Transverse colon (tissue), 4 donors: ENCODE measurements at places on chromosomes 16 and 17.

DNA sequence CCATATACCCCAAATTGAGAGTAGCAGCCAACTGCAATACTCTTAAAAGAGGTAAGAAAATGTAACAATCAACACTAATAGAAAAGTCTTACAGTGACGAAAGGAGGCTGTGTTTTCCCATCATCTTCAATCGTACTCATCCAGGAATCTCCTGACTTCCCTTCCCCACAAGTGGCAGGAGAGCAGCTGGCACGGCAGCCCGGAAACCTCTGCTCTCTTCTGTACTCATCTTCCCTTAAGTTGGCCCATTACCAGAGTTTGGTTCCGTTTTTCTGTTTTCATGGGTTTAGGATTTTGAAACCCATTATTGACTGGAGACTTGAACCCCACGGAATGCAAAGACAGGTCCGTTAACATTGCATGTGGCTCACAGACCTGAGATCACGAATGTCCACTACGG lies 11.7 kb upstream of the CD300H start:
- no peak for DNase-seq

- no peak for DNase-seq
Observed at GRCh38 chr16:2469399-2470233, 1.5 kb upstream of the NTN3 start.

DNA sequence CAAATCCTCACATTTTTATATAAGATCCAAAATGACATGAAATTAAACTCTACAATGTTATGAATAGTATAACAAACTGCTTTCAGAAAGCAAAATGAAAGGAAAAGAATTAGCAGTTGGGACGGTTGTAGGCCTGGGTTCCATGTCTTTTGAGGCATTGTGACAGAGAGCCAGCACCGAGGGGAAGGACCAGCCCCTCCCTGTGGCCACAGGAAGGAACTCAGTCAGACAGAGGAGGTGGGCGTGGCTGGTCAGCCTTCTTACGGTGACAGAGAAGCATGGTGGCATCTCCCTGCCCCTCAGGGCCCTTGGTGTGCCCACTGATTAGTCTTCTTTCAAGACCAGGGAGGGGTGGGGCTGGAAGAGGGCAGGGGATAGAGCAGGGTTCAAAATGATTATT lies 5.7 kb downstream of the ZNF319 start:
- peak; percentile 51 for DNase-seq

DNA sequence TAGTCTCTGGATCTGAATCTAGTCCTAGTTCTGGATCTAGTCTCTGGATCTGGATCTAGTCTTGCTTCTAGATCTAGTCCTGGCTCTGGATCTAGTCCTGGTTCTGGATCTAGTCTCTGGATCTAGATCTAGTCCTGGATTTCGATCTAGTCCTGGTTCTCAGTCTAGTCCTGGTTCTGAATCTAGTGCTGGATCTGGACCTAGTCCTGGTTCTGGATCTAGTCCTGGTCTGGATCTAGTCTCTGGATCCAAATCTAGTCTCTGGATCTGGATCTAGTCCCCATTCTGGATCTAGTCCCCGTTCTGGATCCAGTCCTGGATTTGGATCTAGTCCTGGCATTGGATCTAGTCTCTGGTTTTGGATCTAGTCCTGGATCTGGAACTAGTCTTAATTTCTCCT lies 29.9 kb upstream of the VAT1L start:
- no peak for DNase-seq

DNA sequence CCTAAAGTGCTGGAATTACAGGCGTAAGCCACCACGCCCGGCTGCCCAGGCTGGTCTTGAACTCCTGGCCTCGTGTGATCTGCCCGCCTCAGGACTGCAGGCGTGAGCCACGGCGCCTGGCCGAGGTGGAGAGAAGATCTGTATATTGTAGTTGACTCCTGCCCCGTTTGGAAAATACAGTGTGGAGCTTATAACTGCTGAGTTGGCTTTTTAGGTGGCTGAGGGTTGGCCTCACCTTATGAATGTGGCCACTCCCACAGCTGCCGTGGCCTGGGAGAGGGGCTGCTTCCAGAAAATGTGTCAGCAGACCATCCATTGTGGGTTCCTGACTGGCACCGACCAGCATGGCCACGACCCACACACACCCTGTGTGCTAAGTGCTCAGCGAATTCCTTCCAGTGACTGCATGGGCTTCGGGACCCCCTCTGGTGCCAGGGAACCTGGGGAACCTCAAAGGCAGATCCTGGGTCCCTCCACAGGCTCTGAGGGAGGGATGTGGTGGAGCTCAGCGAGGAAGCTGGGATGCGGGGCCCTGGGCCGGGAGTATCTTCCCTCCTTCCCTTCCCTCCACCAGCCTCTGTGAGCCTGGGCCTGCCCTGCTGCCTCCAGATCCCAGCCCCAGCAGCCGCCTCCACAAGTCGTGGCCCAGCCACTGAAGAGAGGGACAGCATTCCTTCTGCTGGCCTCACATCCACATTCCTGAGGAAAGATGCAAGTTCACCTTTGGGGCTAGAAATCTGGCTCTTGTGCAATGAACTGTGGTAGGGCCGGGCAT lies 10.9 kb upstream of the RAB11FIP3 start:
- no peak for DNase-seq

- DNase-seq: peak; percentile 60
Observed at GRCh38 chr16:27315333-27316037, 1.7 kb downstream of the IL4R start.

- DNase-seq: no peak
Observed at GRCh38 chr16:14186795-14187221, 115.7 kb downstream of the MRTFB start.

GRCh38 chr17:78484271-78485246 lies 92.6 kb downstream of the DNAH17 start:
- peak; percentile 51 for DNase-seq

GRCh38 chr17:2120586-2121335 lies 65.9 kb downstream of the HIC1 start:
- DNase-seq: no peak

DNA sequence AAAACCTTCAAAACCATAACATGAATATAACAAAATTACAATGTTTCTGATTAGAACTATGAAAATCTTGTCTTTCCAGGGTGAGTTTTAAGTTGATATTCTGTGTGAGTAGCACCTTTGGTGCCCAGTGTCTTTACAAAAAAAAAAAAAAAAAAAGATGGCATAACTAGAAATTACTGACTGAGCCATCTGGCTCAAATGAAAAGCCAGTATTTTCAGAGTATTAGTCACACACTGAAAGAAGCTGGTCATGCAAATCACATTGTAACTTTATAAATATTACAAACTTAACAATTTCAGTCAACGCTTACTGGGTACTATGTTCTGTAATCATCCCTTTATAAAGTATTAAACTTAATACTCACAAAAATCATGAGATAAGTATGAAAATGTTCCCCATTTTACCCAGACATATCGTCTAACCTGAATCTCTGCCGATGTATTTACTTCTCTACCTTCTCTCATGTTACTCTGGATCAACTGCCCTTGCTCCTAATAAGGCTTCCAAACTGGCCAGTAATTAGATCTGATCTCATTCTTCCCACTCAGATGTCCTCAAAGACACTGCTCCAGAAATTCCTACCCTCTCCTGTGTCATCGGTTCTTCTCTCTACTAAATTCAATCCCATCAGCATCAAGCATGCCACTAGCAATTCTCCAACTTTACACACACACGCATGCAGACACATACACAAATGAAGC lies 25.4 kb downstream of the UBE2G1 start:
- DNase-seq: no peak

- DNase-seq: no peak
Observed at GRCh38 chr17:81527591-81528383, at the start of gene FSCN2. Gene FSCN2 (plus strand): TSS chr17:81528377. CDS start chr17:81528532, 155 bp downstream.

- DNase-seq: no peak
Observed at GRCh38 chr17:57924677-57925076, 30.5 kb downstream of the CUEDC1 start.

DNA sequence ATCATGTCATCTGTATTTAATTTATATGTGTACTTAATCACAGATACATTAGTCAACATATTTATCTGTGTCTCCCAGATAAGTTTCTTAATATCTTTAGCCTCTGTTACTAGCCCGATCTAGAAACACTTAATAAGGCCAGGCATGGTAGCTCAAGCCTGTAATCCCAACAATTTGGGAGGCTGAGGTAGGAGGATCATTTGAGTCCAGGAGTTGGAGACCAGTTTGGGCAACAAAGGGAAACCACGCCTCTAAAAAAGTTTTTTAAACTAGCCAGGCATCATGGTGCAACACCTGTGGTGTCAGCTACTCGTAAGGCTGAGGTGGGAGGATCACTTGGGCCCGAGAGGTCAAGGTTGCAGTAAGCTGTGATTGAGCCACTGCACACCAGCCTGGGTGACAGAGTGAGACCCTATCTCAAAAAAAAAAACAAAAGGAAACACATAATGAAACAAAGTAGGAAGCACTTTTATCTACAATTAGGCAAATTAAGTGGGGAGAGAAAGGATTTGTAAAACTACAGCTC lies 9.4 kb downstream of the SKA2 start:
- DNase-seq: no peak

DNA sequence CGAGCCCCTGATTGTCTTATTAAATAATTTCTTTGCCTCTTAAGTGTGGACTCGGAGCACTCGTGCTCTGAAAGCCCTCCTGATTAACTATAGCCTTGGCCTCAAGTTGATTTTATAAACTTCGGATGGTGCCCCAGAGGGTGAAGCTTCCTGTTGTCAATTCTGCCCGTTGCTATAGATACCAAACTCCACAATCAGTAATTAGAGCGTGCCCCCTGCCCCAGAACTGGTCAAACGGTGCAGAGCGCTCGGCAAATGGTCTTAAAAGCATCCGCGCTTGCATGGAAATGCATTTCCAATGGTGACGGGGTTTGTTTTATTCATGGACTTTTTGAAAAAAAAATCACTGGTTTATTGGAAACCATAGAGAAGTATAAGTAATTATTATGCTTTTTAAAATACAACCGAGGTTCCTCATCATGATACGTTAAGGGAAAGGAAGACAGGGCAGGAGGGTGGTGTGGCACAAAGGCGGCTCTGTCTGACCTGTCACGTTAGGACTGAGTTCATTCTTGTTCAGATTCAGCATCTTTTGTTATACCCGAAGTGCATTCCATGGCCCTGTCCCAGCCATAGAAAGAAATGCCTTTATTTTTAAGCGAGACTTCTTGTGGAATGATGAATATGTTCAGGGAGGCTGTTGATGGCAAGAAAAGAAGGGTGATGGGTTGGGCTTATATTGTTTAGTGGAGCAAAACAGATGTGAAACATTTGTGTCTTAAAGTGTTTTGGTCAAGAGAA lies 476.4 kb downstream of the MAF start:
- DNase-seq: no peak

DNA sequence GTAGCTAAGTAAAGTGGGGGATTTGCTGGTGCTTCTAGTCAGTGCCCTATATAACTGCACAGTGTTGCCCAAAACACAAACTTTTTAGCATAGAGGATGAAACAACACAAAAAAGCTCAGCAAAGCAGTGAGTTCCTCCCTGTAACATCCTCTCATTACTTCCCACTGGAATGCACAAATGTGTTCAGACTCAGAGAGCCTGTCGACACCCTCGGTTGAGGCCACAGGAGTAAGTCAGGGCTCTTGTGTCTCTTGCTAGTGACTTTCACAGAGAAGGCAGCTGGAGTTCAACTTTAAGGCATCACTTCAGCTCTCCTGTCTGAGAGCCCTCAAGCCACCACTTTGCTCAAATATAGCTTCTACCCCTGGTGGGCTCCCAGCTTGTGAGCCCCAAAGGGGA lies 107.2 kb upstream of the NETO2 start:
- no peak for DNase-seq

GRCh38 chr17:76593959-76594358 lies 8.3 kb upstream of the ST6GALNAC2 start:
- no peak for DNase-seq

GRCh38 chr16:80695020-80695419 lies 109.4 kb downstream of the CDYL2 start:
- DNase-seq: no peak

GRCh38 chr16:2953706-2954627 lies 10.1 kb upstream of the KREMEN2 start:
- DNase-seq: no peak

DNA sequence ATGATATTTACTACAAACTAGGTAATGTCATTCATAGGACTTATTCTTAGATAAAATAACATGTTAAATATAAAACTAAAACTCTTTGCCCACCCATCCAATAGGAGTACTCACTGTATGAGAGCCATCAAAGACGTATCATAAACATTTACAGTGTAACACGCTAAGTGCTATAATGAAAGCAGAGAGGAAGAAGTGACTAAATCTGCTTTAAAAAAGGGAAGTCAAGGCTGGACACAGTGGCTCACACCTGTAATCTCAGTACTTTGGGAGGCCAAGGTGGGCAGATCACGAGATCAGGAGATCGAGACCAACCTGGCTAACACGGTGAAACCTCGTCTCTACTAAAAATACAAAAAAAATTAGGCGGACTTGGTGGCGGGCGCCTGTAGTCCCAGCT lies 32.4 kb downstream of the SPAG9 start:
- DNase-seq: no peak

- DNase-seq: no peak
Observed at GRCh38 chr17:9434642-9435057, 141.0 kb downstream of the STX8 start.

GRCh38 chr17:56392321-56392720 lies 201.2 kb upstream of the NOG start:
- DNase-seq: no peak

DNA sequence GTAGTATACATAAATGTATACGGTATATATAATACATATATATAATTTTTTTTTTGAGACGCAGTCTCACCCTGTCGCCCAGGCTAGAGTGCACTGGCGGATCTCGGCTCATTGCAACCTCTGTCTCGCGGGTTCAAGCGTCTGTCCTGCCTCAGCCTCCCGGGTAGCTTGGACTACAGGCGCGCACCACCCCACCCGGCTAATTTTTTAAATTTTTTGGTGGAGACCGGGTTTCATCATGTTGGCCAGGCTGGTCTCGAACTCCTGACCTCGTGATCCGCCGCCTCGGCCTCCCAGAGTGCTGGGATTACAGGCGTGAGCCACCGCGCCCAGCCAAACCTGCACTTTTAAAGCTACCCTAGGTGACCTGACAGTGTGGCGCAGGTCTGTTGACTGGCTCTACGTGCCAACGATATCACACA lies 745 bp downstream of the PAM16 start:
- DNase-seq: no peak

DNA sequence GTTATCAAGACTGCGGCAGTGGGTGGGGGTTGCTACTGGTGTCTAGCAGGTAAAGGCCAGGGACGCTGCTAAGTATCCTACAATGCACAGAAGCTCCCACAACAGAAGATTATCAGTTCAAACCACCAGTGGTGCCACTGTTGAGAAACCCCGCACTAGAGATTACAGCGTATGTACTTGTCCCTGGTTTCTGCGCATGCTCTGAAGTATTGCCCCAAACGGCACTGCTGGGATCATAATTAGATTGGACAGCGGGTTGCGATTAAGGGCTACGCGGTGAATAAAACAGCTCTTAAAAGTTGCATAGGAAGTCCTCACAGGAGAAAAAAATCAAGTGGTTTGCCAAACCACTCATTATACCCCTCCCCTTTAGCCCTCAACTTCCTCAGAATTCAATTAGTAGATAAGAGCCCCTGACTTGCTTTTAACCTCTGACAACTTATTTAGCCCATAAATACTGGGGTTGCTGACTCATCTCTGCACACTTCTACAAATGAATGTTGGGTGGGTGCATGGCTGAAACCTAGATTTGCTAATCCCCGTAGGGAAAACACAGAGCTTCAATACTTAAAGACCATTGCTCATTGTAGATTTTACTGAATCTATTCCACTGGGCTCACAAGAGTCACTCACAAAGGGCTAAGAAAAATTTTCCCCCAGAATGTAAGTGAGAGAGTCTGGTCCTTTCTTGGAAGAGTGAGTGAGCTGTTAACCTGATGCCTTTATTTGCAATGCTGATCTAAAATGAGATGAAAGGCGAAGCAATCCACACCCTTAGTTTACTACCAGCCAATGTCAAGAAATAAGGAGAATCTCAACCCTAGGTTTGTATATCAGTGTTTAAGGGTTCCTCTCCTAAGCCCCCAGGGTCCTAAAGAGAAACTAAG lies 91.8 kb downstream of the RGS9 start:
- no peak for DNase-seq
